Liver (tissue), 10 donors: ENCODE measurements at places on chromosomes 4 and X.

DNA sequence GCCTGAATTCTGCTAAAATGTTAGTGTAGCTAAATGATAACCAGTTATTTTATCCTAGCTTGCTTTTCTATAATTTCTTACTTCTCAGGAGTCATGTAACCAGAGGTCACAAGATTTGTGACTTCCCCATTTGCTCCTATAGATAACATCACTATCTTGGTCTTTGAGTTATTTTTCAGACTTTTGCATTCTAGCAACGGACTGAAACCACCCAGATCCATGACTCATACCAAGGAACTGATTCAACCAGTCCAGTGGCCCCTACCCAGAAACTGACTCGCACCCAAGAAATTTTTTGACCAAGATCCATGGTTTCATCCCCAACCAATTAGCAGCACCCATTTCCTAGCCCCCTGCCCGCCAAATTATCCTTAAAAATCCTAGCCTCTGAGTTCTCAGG, 50.0 kb downstream of the IQCM start:
- no peaks in the 10 kb centered on the region for H3K36me3 ChIP-seq
- no peaks in the 10 kb centered on the region for H3K4me1 ChIP-seq
- H3K27ac ChIP-seq, result no peak overlapping the region
- H3K4me3 ChIP-seq, result no peak overlapping the region
- no peak for DNase-seq

DNA sequence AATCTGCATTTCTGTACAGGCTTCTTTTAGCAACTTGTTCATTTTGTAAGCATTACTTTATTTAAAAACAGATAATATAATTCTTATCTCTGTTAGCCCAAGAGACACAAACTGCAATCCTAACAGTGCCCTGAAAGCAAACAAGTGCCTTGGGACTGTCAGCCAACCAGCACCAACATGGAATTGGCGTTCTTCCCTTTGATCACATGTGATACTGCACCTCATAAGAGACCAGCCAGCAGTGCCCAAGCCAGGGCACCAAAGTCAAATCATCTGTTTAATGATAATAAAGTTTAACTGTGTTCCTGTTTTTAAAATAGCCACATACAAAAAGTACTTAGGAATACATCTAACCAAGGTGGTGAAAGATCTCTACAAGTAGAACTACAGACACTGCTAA, 223.2 kb downstream of the PRDM5 start:
- no peaks in the 10 kb centered on the region for H3K4me1 ChIP-seq
- DNase-seq, result no peak
- H3K4me3 ChIP-seq, result no peak overlapping the region
- peaks cover 8% of the 10 kb centered on the region for H3K27me3 ChIP-seq

- no peak for DNase-seq
- no peaks in the 10 kb centered on the region for H3K4me1 ChIP-seq
Observed at GRCh38 chrX:39499996-39500395, 597.8 kb downstream of the BCOR start.

GRCh38 chr4:60463857-60464502, 736.1 kb upstream of the ADGRL3 start:
- DNase-seq, result no peak
- H3K27ac ChIP-seq, result no peak overlapping the region

DNA sequence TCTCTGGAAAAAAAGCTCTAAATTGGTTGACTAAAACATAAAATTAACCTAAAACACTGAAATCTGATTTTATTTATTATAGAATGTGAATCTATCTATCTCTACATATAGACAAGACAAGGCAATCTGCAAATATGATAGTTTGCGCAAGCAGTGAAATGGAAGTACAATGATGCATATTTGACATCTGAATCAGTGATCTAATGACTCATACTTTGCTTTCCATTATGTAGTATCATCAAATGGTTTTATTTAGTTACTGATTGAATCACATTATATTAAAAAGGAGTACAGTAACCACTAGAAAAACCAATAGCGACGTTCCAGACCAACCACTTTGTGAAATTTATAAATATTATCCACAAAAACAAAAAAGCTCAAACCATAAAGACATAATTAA, 1969.3 kb downstream of the PCDH7 start:
- H3K27me3 ChIP-seq, result no peaks in the 10 kb centered on the region

DNA sequence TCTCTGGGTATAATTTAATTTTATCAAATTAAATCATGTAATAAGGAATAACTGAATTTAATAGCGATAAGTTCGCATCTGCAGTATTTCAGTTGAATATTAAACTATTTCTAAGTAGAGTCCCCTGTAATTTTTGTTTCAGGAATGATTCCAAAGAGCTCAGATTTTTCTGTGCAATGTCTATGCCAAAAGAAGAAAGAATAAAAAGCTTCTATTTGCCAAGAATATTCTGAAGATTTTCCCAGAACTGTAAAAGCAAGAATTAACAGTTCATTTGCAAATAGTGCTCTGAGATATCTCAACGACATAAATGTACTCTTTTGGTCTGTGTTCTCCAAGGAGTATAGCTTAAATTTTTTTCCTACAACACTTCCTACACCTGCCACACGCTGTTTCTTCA, 1242.8 kb upstream of the DIAPH2 start:
- H3K36me3 ChIP-seq, result no peaks in the 10 kb centered on the region
- H3K4me3 ChIP-seq, result no peak overlapping the region
- no peak for DNase-seq
